ENCODE measurements at places on chromosomes 2 and 18.

DNA sequence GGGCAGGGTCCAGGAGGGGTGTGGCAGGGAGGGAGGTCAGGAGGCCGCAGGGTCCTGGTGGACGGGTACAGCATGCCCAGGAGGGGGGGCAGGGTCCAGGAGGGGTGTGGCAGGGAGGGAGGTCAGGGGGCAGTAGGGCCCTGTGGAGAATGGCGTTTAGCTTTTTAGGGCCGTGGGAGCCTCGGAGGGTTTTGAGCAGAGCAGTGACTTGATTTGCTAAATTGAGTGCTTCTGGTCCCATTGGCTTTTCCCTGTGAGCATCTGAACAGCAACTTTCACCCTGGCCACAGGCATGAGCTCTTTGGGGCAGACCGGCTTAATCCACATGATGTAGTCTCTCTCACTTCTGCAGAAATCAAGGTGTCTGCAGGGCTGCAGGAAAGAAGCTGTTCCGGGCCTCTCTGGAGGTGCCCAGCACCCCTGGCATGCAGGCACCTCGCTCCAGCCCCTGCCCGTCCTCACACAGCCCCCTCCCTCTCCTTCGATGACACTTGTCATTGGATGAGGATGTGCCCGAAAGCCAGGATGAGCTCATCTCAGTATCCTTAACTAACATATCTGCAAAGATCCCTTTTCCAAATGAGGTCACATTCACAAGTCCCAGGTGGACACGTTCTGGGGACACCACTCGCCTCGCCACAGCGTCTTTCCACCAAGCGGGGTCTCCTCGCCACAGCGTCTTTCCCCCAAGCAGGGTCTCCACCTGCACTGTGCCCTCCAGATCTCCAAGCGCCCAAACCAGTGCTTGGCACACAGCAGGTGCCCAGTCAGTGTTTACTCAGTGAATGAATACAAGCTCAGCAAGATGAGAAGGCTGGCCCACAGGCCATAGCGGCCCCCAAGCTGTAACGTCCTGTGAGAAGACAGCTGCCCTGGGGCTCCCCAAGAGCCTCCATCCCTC, 94.0 kb downstream of the NDUFA10 start:
- DNase-seq = no peak

DNA sequence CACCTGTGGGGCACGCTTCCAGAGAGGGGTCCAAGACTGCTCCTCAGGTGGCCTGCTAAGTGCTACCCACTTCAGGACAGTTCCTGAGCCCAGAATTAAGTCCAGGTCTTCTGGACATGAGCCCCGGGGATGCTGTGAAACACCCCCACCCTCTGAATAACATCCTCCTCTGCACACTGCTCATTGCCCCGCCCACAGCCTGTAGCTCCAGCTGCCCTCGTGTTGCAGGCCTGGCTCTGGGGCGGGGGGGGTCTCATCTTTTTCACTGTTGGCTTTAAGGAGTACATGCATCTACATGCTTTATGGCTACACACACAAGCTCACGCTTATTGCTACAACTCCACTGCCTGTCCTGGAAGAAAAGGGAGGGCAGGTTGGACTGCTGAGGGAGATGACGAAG, 92.8 kb downstream of the PTGR3 start:
- DNase-seq = no peak

- no peak for DNase-seq
Measured at GRCh38 chr2:203786549-203787351, 80.3 kb downstream of the CD28 start.

GRCh38 chr18:55396979-55397378, 191.0 kb downstream of the TCF4 start:
- no peak for DNase-seq

GRCh38 chr2:219010162-219010756, 17.0 kb upstream of the CRYBA2 start:
- DNase-seq = no peak

GRCh38 chr2:176830362-176830761, 382.2 kb upstream of the HNRNPA3 start:
- peak; percentile 31 for DNase-seq

- no peak for DNase-seq
Measured at GRCh38 chr2:237361194-237362004, 52.6 kb downstream of the COL6A3 start.

DNA sequence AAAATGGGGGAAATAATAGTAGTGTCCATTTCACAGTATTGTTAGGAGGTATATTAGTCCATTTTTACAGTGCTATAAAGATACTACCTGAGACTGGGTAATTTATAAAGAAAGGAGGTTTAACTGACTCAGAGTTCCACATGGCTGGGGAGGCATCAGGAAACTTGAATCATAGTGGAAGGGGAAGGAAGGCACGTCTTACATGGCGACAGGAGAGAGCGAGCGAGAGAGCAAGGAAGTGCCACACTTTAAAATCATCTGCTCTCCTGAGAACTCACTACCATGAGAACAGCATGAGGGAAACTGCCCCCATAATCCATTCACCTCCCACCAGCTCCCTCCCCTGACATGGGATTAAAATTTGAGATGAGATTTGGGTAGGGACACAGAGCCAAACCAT, 23.4 kb downstream of the MGAT5 start:
- DNase-seq = no peak

Data from CD4-positive, alpha-beta T cell treated with Interleukin-1 beta for 1 hour (primary cell).